ENCODE measurements at places on chromosomes 11 and 22.

GRCh38 chr11:24688981-24689380 lies 192.1 kb downstream of the LUZP2 start:
- no peak for DNase-seq

- peak; percentile 46 for DNase-seq
Observed at GRCh38 chr11:120929664-120930154, 94.2 kb upstream of the TBCEL start.

GRCh38 chr11:20656901-20657300 lies 12.5 kb upstream of the NELL1 start:
- DNase-seq: no peak

- DNase-seq: peak; percentile 53
Observed at GRCh38 chr11:5689551-5689983, at the start of gene TRIM22. Gene TRIM22 (plus strand): TSS chr11:5689790. CDS start chr11:5696233, 6,443 bp downstream.

- no peak for DNase-seq
Observed at GRCh38 chr22:37910890-37911672, 5.0 kb downstream of the MICALL1 start.

- no peak for DNase-seq
Observed at GRCh38 chr22:39707816-39708215, 137.3 kb downstream of the CACNA1I start.

DNA sequence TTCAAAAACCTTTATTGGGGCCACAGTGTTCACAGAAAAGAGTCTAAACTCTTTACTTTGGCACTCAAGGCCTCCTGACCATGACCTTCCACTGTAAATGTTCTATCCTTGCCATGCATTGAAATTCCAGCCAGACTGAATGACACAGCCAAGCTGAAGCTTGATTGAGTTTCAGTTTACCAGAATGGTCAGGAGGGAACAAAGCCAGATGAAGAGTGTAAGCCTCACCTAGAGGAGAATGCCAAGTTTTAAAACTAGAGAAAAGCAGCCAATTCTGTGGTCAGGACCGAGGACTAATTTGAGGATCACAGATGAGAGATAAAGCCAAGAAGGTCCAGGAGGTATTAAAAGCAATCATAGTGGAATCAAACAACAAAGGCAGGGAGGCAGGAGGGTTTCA lies 215.3 kb downstream of the KCNA4 start:
- no peak for DNase-seq

DNA sequence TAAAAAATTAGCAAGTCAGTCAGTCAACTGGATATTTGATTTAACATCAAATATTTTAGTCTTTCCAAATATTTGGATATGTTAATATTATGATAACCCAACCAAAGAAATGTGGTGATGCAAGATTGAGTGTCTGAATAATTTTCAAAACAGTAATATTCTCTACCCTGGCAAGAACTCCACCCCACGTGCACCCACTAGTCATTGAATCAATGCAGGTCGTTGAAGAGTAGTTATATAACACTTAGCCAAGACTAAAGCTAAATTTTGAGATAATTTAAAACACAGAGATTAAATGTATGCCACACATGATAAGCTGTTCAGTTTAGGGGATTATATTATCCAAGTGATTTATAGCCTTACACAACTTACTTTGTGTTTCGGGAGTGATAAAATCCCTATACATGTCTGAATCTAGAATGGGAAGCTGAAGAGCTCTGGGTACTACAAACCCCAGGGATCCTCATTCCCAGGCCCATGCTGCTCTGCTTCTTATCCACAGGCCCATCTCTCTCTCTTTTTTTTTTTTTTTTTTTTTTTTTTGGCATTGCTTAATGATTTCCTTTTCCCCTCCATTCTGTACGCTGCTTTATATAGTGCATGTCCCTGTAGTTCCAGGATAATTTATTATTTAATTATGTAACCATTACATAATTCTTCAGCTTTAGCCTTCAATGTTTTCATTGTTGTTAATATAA lies 392.9 kb downstream of the NTM start:
- no peak for DNase-seq

GRCh38 chr11:70281156-70281609 lies 10.7 kb downstream of the PPFIA1 start:
- DNase-seq: no peak
